Neural progenitor cell (in vitro differentiated cells): ENCODE measurements at places on chromosomes 1 and 21.

GRCh38 chr1:246565751-246566127 is 322 bp downstream of the TFB2M start:
- no peaks in the 10 kb centered on the region for H3K27me3 ChIP-seq
- peaks cover 5% of the 10 kb centered on the region for H3K36me3 ChIP-seq
- peaks cover 6% of the 10 kb centered on the region for H3K4me1 ChIP-seq
- peak; percentile 85 for DNase-seq

- H3K4me1 ChIP-seq, result peaks cover 18% of the 10 kb centered on the region
- DNase-seq, result peak; percentile 25
- no peak overlapping the region for H3K4me3 ChIP-seq
- H3K36me3 ChIP-seq, result no peaks in the 10 kb centered on the region
- peaks cover 16% of the 10 kb centered on the region for H3K27me3 ChIP-seq
Measured at GRCh38 chr1:243855616-243856318, 5.7 kb upstream of the AKT3 start.

DNA sequence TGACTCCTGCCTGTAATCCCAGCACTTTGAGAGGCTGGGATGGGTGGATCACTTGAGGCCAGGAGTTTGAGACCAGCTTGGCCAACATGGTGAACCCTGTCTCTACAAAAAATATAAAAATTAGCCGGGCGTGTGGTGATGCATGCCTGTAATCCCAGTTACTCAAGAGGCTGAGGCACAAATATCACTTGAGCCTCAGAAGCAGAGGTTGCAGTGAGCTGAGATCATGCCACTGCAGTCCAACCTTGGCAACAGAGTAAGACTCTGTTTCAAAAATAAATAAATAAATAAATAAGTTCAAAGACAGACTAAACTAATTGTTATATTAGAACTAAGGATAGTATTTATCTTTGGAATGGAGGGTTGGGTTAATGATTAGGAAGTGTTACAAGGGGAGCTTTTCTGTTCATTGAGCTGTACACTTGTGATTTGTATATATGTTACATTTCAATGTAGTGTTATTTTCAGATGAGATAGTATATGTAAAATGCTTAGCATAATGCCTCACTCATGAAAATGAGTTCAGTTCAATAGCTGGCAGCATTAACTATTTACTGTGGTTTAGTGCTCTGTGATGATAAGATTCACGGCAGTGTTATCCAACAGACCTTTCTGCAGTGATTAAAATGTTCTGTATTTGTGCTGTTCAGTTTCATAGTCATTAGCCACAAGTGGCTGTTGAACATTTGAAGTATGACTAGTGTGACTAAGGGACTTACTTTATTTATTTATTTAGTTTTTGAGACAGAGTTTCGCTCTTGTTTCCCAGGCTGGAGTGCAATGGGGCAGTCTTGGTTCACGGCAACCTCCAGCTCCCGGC is 47.7 kb downstream of the OSBPL9 start:
- no peak for DNase-seq
- no peaks in the 10 kb centered on the region for H3K4me1 ChIP-seq
- H3K27ac ChIP-seq, result no peak overlapping the region
- H3K36me3 ChIP-seq, result no peaks in the 10 kb centered on the region

GRCh38 chr1:229024528-229025130 is 246.3 kb upstream of the RAB4A start:
- no peaks in the 10 kb centered on the region for H3K36me3 ChIP-seq
- no peak overlapping the region for H3K27ac ChIP-seq

- H3K4me1 ChIP-seq, result peaks cover 6% of the 10 kb centered on the region
- no peaks in the 10 kb centered on the region for H3K36me3 ChIP-seq
- no peak for DNase-seq
- H3K4me3 ChIP-seq, result no peak overlapping the region
- H3K27me3 ChIP-seq, result no peaks in the 10 kb centered on the region
- H3K27ac ChIP-seq, result no peak overlapping the region
Measured at GRCh38 chr1:25991937-25992688, 5.8 kb downstream of the PAFAH2 start.

DNA sequence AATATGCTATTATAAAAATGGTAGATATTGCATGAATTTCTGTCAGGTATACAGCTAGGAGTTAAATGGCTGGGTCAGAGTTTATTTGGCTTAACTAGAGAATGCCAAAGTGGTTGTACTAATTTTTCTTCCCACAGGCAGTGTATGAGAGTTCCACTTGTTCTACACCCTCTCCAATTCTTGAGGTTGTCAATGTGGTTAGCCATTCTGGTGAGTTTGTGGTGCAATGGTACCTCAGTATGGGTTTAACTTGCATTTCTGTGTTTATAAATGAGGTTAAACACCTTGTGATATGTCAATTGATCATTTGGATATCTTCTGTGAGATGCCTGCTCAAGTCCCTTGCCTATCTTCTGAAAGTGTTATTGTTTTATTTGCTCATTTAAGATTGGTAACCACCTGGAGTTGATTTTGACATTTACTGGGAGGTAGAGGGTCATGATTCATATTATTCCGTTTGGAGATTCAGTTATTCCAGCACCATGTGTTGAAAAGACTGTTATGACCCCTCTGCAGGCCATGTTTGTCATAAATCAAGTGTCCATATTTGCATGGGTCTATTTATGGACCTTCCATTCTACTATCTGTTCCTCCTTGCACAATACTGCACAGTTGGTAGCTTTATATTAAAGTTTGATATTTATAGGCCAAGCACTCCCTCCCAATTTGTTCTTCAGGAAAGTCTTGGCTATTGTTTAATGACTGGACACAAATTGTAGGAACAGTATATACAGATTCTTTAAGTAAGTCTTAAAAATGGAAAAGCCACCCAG is 5.8 kb downstream of the FALEC start:
- no peak overlapping the region for H3K27ac ChIP-seq
- H3K27me3 ChIP-seq, result no peaks in the 10 kb centered on the region
- no peaks in the 10 kb centered on the region for H3K36me3 ChIP-seq
- no peak for DNase-seq

GRCh38 chr1:109930252-109930993 is 19.8 kb downstream of the CSF1 start:
- peak overlapping the region; percentile 49 for H3K27ac ChIP-seq
- no peak overlapping the region for H3K4me3 ChIP-seq
- DNase-seq, result no peak
- peaks cover 26% of the 10 kb centered on the region for H3K4me1 ChIP-seq
- no peaks in the 10 kb centered on the region for H3K27me3 ChIP-seq

GRCh38 chr1:168585191-168585590 is 8.8 kb downstream of the XCL1 start:
- H3K27ac ChIP-seq, result no peak overlapping the region
- no peaks in the 10 kb centered on the region for H3K27me3 ChIP-seq
- H3K4me1 ChIP-seq, result no peaks in the 10 kb centered on the region
